ENCODE measurements at places on chromosomes 4 and X. TPM values are rescaled to one million over a fixed set of nuclear protein-coding genes. Genes with fewer than 3 reads are reported as not detected.

DNA sequence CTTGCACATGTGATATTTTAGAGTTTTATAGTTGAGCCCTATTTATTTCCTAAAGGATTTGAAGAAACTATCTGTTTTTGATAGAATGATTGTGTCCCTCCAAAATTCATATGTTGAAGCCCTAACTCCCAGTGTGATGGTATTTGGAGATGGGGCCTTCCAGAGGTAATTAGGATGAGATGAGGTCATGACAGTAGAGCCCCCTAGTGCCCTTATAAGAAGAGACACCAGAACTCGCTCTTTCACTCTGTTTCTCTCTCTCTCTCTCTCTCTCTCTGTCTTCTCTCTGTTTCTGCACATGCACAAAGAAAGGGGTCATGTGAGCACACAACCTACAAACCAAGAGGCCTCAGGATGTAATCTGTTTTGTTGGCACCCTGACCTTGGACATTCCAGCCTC lies 921.9 kb upstream of the DIAPH2 start:
- no peak overlapping the region for H3K27ac ChIP-seq
- no peak overlapping the region for H3K4me3 ChIP-seq
- DNase-seq = no peak
- no peaks in the 10 kb centered on the region for H3K36me3 ChIP-seq
- no peaks in the 10 kb centered on the region for H3K4me1 ChIP-seq
- H3K27me3 ChIP-seq = no peaks in the 10 kb centered on the region

GRCh38 chr4:41156574-41156973 lies 57.8 kb downstream of the APBB2 start:
- H3K27me3 ChIP-seq = no peaks in the 10 kb centered on the region
- no peak for DNase-seq
- no peak overlapping the region for H3K4me3 ChIP-seq

DNA sequence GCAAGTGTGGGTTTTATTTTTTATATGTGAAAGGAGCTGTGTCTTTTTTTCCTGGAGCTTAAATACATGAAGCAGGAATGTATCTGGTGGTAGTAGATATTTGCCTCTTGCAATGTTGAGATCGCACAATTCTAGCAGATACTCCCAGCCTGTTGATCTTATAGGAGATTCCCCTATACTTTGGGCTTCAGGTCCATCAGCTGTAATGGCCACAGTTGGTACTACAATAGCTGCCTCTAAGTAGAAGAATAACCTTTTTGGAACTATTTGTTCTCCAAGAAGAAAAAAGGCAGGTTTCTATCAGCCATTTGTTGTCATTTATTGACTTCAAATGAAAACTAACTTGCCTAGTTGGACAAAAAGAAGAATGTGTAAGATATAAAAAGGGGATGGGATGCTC lies 37.7 kb downstream of the LIMCH1 start:
- H3K4me1 ChIP-seq = no peaks in the 10 kb centered on the region
- H3K27me3 ChIP-seq = no peaks in the 10 kb centered on the region
- H3K4me3 ChIP-seq = no peak overlapping the region

GRCh38 chrX:43328358-43328946 lies 327.6 kb upstream of the MAOA start:
- no peak for DNase-seq
- H3K4me3 ChIP-seq = no peak overlapping the region
- H3K27ac ChIP-seq = no peak overlapping the region
- H3K27me3 ChIP-seq = no peaks in the 10 kb centered on the region
- H3K4me1 ChIP-seq = no peaks in the 10 kb centered on the region
- no peaks in the 10 kb centered on the region for H3K36me3 ChIP-seq

DNA sequence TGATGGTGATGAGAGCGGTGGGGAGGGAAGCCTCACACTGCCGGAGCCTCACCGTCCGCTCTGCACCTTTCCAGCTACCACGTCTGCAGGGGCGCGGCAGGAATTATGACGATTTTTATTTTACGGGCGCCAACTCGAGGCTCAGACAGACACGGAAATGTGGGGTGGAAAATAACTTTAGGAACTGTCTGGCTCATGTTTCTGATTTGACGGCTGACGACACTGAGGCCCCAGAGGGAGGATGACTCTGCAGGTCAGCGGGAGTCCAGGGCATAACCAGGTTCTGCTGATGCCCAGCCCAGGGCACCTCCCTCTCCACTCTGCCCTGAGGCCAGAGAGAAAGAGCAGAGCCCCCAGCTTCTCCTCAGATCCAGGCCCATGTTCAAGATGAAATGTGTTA lies 43.9 kb downstream of the C4orf50 start:
- peaks cover 4% of the 10 kb centered on the region for H3K27me3 ChIP-seq
- no peak overlapping the region for H3K27ac ChIP-seq

- no peaks in the 10 kb centered on the region for H3K27me3 ChIP-seq
- H3K27ac ChIP-seq = no peak overlapping the region
- no peak for DNase-seq
Measured at GRCh38 chr4:2058264-2059045, 672 bp upstream of the NAT8L start.

- no peaks in the 10 kb centered on the region for H3K36me3 ChIP-seq
- no peak overlapping the region for H3K4me3 ChIP-seq
- no peaks in the 10 kb centered on the region for H3K27me3 ChIP-seq
- H3K4me1 ChIP-seq = no peaks in the 10 kb centered on the region
- no peak for DNase-seq
Measured at GRCh38 chr4:172287117-172287516, 473.9 kb downstream of the GALNTL6 start.

DNA sequence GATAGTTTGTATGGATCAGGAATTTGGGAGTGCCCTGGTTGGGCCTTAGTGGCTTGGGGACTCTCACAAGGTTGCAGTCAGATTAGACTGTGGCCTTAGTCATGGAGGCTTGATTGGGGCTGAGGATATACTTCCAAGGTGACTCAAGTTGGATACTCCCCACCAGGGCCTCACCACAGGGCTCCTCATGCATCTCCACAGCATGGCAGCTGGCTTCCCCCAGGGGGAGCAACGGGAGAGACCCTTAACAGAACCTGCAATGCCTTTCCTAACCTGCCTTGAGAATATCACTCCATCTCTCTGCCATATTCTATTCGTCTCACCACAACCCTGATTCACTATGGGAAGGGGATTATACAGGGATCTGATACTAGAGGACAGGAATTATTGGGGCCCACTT lies 161.9 kb downstream of the RELL1 start:
- no peak for DNase-seq
- H3K27me3 ChIP-seq = no peaks in the 10 kb centered on the region
- H3K36me3 ChIP-seq = no peaks in the 10 kb centered on the region
- no peak overlapping the region for H3K4me3 ChIP-seq
- no peak overlapping the region for H3K27ac ChIP-seq
- no peaks in the 10 kb centered on the region for H3K4me1 ChIP-seq

GRCh38 chr4:102447413-102447812 lies 53.7 kb upstream of the NFKB1 start:
- H3K27ac ChIP-seq = no peak overlapping the region
- H3K4me3 ChIP-seq = no peak overlapping the region
- no peaks in the 10 kb centered on the region for H3K36me3 ChIP-seq
- H3K27me3 ChIP-seq = no peaks in the 10 kb centered on the region
- H3K4me1 ChIP-seq = no peaks in the 10 kb centered on the region

DNA sequence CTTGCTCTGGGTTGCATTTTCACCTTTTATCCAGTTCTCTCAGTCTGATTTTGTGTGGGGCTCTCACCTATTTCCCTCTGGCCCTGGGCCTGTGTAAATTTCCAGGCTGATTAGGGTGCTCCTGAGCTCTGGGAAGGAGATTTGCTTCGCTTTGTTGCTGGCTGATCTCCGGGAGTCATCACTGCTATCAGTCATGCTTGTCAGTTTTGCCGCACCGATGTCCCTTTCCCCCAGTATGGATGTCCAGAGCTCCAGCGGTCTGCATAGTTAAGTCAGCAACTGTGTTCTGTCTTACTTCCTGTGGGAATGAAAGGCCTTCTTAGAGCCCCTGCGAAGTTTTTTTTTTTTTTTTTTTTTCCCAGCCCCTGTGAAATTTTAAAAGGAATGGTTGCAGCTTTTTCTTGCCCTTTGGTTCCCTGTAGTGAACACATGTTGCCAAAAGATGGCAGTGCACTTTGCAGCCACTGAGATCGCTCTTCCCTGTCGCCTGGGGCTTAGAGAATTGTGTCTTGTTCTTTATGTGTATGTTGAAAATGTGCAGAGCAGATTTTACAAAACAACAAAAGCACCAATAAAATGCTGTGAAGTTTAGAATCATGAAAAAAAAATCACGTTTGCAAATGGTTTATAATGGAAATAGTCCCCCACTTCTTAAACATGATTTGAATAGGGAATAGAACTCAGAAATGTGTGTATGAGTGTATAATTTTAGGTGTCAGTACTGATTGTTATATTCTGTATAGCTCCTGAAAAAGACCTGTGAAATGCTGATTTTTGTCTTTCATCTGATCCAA lies 109.1 kb upstream of the SLC4A4 start:
- peaks cover 32% of the 10 kb centered on the region for H3K4me1 ChIP-seq
- H3K36me3 ChIP-seq = no peaks in the 10 kb centered on the region
- H3K27ac ChIP-seq = no peak overlapping the region
- no peak for DNase-seq
- H3K27me3 ChIP-seq = no peaks in the 10 kb centered on the region

DNA sequence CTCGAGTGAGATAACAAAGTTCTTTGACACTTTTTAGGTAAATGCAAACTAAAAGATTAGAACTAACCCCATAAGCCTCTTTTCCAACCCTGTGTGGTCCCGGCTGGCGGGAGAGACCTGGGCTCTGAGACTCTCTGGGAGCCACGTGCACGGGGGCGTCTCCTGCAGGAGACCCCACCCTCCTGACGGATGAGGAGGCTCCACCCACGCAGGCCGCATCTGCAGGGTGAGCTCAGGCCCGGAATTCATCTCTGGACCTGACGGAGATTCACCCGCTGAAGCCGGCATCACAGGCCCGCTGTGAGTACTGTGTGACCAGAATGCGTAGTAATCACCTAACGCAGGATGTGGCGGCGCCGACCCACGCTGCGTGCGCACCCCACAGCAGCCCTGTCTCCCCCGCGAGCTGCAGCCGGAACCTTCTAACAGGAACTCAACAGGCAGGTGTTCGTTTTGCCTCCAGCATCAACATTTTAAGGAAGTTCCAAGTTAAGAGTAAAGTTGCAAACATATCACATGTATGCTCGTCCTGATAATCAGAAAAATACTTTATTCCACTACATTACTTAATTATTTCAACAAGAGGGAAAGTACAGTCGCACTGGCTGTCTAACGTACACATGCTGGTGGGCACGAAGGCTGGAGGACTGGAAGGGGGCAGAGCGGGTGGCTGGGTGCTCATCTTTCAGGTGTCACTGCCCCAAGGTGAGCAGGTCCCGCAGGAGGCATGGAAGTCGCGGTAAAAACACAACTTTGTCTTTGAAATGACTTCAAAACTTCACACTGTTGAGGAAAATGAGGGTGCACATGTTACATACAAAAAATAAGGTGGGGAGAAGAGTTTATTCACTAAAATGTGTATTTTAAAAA lies 44.5 kb downstream of the FGFRL1 start:
- no peak for DNase-seq
- no peaks in the 10 kb centered on the region for H3K27me3 ChIP-seq

Gene SPP1
- total RNA-seq = 344 TPM

Gene ENPEP
- total RNA-seq = 6.3 TPM

Gene UCHL1
- total RNA-seq = 204 TPM
